ENCODE measurements at places on chromosomes 2 and 18.

- no peak for DNase-seq
Measured at GRCh38 chr18:63145166-63145850, 174.3 kb downstream of the BCL2 start.

DNA sequence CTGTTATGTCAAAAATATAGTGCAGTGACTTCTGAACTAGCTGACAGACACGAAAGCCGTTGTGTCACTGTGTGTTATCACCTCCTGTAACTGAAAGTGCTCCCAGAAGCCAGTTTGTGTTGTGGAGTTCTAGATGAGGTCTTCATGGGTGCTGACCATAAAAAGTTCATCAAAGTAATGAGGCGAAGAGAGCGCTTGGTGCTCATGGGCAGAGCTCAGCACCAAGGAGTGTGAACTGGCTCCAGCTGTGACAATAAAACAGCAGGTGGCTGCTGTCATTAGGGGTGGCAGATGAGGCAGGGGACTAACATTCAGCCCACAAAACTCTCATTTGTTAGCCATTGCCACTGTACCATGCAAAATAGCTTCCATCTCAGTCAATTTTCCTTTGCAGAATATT lies 151.1 kb downstream of the ZNF407 start:
- DNase-seq = no peak

GRCh38 chr2:20657522-20658235 lies 6.8 kb upstream of the HS1BP3 start:
- DNase-seq = no peak

DNA sequence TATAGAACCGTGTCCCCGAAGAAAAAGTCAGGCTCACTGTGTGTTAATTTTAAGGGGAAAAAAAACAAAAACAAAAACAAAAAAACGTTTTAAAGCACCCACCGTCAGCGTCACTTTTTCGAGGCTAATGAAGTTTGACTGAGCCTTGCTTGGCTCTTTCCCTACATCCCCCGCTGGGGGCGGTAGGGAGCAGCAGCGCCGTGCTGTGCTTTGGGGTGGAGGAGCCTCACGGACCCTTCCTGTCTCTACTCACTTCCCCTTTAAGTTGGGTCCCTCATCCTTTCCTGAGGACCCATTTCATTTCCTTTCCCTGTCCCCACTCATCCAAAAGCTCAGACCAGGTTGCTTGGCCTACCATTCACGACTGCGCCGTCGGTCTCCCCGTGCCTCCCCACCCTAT lies 82.8 kb upstream of the RPL31 start:
- DNase-seq = no peak

GRCh38 chr2:86284401-86284841 lies 53.0 kb downstream of the REEP1 start:
- no peak for DNase-seq

DNA sequence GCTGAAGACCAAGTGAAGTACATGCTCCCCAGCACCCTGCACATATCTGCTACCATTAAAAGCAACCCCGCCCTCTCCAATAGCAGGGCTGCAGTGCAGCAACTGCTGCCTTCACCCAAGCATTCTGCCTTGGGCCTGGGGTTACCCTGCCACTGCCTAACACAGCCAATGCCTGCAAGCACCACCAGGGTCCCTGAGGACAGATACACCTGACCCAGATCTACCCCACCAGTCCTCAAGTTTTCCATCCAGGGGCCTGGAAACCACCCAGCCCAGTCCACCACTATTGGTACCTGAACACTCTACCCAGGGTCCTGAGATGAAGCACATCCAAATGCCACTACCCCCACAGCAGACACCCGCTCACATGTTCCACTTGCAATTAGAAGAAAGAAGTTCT lies 181.1 kb upstream of the RBBP8 start:
- DNase-seq = no peak

DNA sequence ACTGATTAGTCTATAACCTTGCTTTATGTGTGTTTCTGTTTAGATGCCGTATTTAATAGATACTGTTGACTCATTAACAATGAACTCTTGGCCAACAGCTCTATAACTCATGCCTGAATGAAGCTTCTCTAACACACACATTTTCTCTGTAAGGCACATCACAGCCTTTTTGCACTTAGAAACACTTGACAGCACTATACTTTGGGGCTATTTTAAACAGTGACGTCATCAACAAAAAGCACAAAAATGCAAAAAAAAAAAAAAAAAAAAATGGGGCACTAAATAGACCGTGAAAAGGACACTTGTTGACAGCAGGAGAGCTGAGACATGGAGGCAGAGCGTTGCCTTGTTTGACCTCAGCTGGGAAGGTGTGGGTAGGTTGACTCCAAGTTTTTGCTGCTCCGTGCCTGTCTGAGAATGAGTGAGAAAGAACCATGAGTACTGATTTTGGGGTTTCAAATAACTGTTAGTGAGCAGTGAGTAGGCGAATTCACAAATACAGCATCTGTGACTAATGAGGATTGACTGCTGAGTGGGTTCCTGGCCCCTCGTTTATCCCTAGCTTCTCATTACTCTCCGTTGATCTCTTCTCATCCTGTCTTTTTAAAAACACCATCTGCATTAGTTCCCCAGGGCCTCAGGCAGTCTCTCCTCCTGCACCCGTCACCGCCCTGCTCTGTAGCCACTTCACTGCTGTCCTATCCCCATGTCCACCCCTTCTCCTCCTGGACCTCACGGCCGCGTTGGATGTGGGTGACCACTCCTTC lies 24.4 kb downstream of the SPP2 start:
- no peak for DNase-seq

DNA sequence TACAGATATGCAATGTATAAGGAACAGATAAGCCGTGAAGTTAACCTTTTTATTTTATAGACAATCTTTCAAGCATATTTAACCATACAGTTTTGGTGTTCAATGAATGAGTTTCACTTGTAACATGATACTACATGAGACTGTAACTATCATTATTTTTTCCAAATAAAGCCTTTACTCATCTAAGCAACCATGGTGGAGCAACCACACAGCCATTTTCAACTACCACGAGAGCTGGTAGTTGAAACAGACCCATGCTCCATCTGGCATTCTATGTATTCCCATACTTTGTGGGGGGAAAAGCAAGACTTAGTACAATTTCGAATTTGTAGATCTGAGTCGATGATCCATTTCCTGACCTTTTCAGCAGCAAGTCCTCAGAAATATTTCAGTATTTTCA lies 159.3 kb upstream of the RND3 start:
- DNase-seq = no peak

GRCh38 chr2:233085037-233085838 lies 25.1 kb downstream of the INPP5D start:
- no peak for DNase-seq

DNA sequence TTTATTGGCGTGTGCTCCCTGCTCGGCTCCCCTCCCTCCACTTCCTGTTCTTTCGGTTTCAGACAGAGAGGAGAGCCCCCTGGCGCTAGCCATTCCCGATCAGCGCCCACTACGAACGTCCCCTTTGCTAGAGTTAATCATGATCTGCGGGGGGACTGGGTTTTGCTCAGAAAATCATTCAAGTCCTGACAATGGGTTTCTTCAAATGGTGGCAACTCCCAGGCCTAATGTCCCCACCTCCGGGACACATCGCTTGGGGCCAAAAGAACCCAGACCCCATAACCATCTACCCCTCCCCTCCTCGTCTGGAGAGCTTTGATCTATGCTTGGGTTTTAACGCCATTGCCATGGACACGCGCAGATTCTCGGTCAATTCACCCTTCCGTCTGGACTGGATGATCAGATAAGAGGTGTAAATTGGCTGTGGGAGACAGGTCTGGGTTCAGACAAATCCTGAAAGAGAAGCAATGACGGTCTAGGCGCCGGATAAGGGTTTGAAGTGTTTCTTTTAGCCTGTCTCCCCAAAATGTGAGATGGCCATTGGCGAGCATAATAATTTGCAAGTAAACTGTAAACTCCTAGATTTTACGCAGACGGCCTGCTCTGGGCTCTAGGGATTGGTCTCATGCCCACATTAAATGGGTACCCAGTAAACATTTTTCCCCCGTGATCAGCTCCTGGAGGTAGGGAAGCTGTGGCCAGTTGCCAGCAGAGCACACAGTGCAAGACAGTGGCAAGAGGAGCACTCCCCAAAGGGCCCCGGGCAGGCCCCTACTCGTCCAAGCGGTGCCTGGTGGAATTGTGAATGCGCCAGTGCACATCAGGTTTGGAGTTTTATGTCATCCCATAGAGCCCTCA lies 4.7 kb downstream of the NRP2 start:
- peak; percentile 49 for DNase-seq

DNA sequence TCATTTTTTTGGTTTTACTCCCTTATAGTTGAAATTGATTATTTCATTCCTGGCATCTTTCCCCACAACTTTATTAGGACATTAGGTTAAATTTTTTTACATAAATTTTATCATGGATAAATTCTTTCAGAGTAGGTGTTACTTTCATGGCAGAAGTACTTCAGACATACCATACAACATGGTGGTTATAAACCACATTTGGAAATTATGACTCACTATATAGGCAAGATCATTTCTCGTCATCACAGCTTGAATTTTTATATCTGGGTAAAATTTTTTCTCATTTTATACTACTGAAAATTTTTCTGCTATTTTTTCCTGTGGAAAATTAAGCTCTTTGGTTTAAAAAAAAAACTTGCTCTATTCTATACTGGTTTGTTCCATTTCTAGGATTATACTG lies 111.9 kb upstream of the COL5A2 start:
- DNase-seq = no peak

- DNase-seq = no peak
Measured at GRCh38 chr18:74930616-74931015, 278.3 kb downstream of the PTGR3 start.

DNA sequence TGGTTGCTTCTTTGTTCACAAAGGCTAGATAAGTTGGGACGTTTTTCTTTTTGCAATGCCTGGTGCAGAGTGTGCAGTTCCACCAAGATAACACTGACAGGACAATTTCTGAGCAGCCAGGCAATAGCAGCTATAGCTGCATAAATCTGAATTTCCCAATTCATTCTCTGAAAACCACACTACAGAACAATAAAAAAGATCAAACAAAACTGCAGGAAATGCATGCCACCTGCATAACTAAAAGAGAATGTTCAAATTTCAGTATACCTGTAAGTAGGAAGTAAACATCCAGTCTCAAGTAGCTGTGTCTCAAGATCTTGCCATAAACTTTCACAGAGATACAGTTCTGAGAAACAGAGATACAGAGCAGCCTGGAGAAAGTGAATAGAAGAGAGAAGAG lies 5.3 kb upstream of the KCTD18 start:
- DNase-seq = no peak

DNA sequence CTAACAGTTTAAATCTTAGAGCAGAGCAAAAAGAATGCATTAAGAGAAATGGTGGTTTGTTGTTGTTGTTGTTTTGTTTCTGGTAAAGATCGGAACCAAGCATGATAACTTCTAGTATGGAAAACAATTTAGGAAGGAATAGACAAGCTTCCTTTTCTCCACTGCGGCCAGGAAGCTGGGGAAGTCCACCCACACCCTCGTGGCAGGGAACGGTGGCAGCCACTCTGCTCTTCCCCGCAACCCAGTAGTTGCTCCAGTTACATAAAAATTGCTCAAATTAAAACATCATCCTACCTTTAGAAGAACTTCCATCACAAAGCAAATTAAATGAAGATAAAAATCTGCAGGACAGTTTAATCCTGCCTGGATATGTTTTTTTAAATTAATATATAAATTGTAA lies 113.0 kb downstream of the RBMS1 start:
- DNase-seq = no peak

DNA sequence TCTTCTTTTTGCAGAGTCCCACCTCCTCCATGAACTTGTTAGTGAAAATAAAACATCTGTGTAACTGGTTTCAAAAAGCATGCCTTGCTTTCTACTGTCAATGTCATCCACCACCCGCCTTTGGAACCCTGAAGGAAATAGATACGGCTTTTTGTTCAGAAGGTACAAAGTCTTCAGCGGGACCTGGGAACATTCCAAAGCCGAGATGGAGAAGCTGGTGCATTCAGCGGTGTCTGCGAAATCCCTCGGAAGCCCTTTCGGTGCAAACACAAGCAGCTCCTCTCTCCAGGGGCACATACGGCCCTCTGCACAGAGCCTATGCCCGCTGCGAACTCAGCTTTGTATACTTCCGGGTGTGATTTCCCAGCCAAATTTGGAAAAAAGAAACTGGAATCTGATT lies 555.8 kb upstream of the SALL3 start:
- no peak for DNase-seq

- DNase-seq = no peak
Measured at GRCh38 chr2:16729335-16729734, 63.7 kb upstream of the CYRIA start.

- no peak for DNase-seq
Measured at GRCh38 chr2:118110991-118111390, 22.7 kb downstream of the INSIG2 start.

GRCh38 chr18:3902676-3903075 lies 452.7 kb downstream of the TGIF1 start:
- DNase-seq = no peak

- no peak for DNase-seq
Measured at GRCh38 chr2:58553522-58553921, 312.4 kb upstream of the FANCL start.

DNA sequence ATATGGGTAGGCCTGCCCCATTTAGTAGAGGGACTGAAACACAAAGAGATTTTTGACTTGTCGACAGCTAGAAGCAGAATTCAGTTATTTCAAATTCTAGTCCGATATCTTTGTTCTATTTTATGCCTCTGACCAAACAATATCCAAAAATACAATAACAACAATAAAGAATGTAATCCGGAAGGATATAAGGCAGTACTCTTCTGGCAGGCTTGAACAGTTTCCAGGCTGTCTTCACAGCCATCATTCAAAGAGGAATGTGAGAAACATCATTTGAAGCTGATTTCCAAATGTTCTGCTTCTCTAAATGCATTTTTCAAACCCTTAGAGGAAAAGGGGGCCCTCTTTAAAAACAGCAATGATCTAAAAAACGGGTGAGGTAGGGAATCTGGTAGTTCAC lies 36.7 kb upstream of the SPTBN1 start:
- no peak for DNase-seq

DNA sequence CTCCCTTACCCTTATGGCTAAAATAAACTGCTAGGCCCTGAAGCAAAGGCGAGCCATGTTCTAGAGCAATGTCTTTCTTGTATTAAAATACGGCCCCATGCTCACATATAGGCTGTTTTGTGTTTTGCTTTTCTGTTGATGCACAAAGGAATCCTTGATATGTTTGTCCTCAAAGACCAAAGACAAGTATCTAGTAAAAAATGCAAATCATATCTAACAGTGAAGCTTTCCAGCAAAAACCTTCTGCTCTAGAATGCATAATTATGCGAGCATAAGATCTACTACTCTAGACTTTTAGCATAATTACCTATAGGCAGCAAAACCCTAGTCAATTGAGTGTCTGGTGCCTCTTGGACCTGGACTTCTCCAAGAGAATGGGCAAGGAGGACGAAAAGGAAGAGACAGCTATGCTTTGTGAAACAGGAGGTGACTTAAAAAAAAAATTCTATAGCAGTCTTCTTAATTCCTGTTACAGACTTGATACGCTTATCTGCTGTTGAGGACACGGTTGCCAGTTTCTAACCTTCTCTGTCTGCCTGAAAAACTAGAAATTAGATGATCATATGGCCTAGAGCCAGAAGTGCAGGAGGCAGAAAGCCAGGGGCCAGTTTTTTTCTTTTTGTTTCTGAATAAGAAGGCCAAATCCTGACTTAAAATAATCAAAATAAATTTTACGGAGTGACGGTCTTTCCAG lies 1.5 kb upstream of the AMMECR1L start:
- DNase-seq = no peak

All from ureter (tissue), 1 donor.